GM23338 (cell line): ENCODE measurements at places on chromosomes 2 and 18.

GRCh38 chr2:85889627-85890281 is 964 bp upstream of the ST3GAL5 start:
- no peak for DNase-seq

DNA sequence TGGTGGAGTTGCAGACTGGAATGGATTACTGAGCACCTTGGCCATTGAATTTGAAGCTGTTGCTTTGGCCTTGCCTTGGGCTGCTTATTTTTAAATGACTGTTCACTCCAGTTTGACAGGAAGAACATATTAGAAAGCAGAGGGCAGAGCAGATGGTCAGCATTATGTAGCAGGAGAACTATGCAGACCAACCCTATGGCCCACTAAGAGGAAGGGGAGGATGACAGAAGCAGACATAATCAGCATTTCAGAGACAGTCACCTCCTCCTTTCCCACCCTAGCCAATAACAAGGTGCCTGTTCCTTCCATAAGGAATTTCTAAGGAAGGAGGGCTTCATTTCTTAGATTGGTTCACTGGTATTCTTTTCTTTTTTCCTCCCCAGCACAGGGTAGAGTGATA is 2.4 kb downstream of the CHRNA1 start:
- DNase-seq = no peak

- no peak for DNase-seq
Observed at GRCh38 chr2:19806131-19806530, 95.7 kb downstream of the TTC32 start.

GRCh38 chr2:233354500-233354924 is 218 bp downstream of the DGKD start:
- no peak for DNase-seq

GRCh38 chr18:75958683-75959082 is 531.2 kb upstream of the SMIM21 start:
- DNase-seq = peak; percentile 40

GRCh38 chr2:231707625-231707926 is 749 bp upstream of the PTMA start:
- DNase-seq = no peak

DNA sequence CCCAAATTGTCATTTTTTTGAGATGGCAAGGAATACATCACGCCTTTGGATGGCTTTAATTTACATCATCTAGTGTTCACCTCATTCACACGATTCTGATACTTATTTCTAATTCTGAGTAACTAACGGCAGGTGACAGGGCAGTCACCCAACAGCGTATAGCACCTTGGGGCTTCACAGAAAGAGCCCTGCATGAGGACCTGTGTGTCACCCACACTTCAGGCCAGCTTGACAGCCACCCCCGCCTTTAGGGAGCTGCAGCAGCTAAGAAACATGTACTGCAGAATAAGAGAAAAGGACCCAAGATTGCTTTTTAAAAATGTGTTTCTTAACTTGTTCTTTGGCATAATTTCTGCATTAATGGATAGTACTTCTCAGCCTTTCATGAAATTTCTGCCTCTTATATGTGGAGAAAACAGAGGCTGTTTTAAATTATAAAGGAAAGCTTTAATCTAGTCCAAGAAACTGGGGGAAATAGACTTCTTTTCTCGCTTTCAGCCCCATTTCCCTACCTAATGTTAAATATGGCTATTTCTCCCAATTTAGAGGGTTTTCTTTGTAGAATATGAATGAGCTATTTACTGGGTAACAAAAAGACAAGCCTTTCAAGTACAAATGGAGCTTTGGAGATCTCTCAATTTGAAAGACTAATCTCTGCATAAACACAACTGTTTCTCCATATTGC is 245.1 kb downstream of the LDLRAD4 start:
- DNase-seq = no peak

DNA sequence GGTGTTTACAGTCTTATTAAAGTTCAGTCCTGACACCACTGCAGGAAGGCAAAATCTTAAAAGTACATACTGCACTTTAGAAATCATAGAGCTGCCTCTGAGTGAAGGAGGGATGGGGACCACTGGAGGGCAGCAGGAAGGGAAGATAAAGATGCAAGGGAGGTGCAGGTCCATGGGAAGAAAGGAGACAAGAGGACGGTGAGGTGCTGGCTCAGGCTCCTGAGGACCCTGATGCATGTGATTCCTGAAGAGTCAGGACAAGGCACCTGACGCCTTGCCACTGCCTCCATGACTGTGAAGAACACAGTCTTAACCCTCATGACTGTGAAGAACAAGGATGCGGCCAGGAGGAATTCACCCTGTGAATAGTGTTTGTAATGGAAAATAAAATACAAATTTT is 116.2 kb upstream of the NPAS2 start:
- DNase-seq = peak; percentile 28

DNA sequence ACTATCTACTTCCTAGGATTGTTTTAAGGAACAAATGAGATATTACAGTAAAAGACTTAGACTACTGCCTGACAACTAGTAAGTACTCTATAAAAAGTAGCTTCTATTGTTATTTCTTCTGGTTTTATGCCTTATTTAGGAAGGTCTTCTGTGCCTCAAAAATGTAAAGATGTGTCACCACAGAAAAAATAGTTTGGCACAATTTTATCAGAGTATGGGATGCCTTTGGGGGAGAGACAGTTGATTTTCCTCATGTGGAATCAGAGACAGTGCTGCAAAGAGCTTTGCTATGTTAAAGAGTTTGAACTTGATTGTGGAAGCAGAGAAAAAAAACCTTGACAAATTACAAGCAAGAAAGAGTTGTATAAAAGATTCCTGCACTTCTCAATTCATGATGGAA is 98.4 kb downstream of the EHBP1 start:
- DNase-seq = no peak

DNA sequence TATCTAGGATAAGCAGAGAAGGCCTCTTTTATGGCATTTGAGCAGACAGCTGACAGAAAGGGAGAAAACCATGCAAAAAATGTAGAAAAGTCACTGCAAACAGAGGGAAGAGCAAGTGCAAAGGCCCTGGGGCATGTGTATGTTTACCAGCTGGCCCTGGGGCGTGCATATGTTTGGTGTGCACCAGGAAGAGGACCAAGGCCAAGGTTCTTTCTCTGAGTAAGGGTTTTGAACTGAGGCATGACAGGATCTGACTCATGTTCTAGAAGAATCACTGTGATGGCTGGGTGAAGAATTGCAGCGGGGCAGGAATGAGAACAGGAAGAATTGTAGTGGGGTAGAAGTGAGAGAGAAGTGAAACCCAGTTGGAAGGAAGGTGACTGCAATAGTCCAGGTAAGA is 69.6 kb downstream of the STEAP3 start:
- DNase-seq = no peak

DNA sequence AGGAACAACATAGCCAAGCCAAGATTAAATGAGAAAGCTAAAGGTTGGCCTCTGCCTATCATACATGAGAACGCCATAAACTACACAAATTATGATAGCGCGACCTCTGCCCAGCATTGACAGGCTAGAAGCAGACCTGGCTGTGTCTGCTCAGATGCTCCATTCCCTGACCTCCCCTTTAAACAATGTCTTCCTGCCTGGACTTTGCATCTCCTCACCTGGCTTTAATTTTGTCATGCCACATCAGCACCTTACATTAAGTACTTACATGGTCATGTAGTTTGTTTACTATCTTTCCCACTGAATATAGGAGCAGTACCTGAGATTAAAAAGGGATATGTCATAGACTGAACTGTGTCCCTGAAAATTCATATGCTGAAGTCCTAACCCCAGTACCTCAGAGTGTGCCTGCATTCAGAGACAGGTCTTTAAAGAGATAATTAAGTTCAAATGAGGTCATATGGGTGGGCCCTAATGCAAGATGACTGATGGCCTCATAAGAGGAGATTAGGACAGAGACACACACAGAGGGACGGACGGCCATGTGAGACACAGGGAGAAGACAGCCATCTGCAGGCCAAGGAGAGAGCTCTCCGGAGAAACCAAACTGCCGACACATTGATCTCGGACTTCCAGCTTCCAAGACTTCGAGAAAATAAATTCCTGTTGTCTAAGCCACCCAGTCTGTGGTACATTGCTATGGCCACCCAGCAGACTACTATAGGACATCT is 103.7 kb downstream of the BIN1 start:
- DNase-seq = no peak

- DNase-seq = no peak
Observed at GRCh38 chr18:12855916-12856315, 28.1 kb downstream of the PTPN2 start.

GRCh38 chr2:214075456-214075855 is 335.4 kb upstream of the VWC2L start:
- no peak for DNase-seq

GRCh38 chr2:1538663-1539062 is 125.4 kb downstream of the TPO start:
- peak; percentile 85 for DNase-seq

- DNase-seq = peak; percentile 42
Observed at GRCh38 chr2:217935901-217936684, 66.7 kb downstream of the TNS1 start.

DNA sequence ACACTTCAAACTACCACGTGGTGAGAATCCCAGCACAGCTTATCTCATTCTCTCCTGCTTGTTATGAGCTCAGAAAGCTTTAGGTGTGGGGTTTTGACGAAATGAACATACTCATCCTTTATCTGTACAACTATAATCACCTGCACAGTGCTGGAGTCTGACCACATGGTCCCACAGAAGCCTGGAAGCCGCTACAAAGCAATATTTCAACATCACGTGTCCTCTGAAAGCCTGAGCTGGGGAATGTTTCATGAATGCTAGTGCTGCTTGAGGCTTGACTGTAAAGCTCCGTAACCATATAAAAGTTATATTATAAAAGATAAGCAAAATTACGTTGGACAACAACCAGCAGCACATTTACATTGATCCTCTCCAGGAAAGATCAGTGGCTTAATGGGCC is 43.9 kb downstream of the PIEZO2 start:
- DNase-seq = no peak

GRCh38 chr2:3491306-3491705 is 28.0 kb downstream of the ADI1 start:
- no peak for DNase-seq

- DNase-seq = no peak
Observed at GRCh38 chr2:231133365-231134099, 8.7 kb upstream of the HTR2B start.

GRCh38 chr2:220228310-220229006 is 601.0 kb downstream of the SLC4A3 start:
- no peak for DNase-seq

DNA sequence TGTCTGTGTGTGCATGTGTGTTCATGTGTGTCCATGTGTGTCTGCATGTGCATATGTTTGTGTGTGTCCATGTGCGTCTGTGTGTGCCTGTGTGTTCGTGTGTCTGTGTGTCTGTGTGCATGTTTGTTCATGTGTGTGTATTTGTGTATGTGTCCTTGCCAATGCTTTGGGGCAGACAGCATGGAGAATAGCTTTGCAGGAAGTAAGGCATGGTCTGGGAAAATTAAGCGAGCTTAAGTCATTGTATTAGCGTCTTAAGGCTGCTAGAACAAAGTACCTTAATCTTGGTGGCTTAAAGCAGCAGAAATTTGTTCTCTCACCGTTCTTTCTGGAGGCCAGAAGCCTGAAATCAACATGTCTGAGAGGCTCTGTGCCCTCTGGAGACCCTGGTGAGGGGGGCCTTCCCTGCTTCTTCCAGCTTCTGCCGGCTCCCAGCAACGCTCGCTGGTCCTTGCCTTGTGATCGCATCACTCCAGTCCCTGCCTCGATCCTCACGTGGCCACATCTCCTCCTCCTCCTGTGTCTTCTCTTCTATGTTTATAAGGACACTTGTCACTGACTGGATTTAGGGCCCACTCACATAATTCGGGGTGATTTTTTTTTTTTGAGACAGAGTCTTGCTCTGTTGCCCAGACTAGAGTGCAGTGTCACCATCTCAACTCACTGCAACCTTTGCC is 3.8 kb downstream of the NEU2 start:
- no peak for DNase-seq

GRCh38 chr2:9824956-9825720 is 18.1 kb upstream of the TAF1B start:
- no peak for DNase-seq

- no peak for DNase-seq
Observed at GRCh38 chr2:33535421-33535820, 59.0 kb downstream of the RASGRP3 start.

DNA sequence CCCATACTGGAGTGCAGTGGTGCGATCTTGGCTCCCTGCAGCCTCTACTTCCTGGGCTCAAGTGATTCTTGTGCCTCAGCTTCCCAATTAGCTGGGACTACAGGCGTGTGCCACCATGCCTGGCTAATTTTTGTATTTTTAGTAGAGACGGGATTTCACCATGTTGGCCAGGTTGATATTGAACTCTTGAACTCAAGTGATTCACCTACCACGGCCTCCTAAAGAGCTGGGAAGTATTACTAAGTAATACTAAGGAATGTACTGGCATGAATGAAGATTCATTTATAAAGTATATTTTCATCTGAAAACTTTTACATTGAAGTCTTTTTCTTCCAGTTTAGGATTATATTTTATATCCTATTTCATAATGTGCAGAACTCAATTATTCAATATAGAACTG is 38.1 kb downstream of the NUP35 start:
- DNase-seq = no peak

- no peak for DNase-seq
Observed at GRCh38 chr2:191631754-191632153, 46.2 kb upstream of the NABP1 start.

DNA sequence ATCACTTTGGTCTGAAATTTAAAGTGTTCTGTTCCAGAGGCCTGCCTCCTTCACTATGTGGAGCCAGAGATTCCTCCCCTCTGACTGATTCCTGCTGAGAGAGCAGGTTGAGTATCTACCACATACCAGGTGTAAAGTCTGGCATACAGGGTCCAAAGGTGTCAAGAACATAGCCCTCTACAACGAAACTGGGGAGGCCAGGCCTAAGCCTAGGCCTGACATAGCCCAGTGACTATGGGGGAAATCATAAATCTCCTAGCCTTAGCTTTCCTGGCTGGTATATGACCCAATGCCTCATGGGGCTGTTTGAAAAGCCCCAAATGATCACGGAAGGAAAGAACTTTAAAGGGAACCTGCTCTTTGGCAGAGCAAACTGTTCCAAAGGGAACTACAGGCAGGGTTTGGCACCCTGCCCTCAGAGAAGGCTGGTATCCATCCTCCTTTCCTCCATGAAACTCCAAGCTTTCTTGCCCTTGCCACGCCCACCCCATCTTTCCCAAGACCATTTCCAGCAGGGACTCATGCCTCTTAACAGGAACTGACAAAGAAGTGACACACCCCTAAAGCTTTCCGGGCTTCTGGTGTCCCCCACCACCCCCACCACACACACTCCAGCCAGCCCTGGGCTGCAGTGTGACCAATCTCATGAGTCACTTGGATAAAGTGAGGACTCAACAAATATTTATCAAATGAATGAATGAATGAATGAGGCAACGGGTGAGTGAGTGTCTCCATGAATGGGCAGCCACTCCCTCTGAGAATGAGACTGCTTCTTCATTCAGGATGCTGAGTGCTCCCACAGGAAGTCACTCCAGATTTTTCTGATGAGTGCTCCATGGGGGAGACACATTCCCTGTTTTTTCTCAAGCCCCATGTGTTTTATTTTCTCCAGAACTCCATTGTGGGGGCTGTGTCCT is 114.5 kb upstream of the STPG4 start:
- no peak for DNase-seq
